WTC11 (cell line): ENCODE measurements at places on chromosomes 5 and 9. TPM values are rescaled to one million over a fixed set of nuclear protein-coding genes. Genes with fewer than 3 reads are reported as not detected.

DNA sequence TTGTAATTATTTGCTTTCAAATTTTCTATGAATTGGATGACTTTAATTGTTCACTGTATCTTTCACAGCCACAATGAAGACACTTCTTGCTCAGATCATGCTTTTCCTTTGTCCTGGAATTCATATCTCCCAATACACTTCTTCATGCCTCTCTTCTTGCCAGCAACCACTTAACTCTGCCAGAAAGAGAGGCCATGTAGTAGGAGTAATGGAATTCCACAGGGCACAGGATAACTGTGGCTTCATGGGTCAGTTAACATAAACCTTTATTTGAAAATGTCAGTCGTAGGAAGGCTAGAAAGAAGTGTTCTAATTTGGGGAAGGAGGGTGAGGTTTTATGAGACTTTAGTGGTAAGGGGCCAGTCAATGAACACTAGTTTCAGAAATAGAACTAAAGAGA is 190.3 kb downstream of the TMEM167A start:
- H3K27ac ChIP-seq = no peak overlapping the region
- DNase-seq = no peak
- H3K4me1 ChIP-seq = peaks cover 37% of the 10 kb centered on the region
- H3K36me3 ChIP-seq = peaks cover 5% of the 10 kb centered on the region; the same call in 1 of the 2 replicates
- H3K4me3 ChIP-seq = no peak overlapping the region

DNA sequence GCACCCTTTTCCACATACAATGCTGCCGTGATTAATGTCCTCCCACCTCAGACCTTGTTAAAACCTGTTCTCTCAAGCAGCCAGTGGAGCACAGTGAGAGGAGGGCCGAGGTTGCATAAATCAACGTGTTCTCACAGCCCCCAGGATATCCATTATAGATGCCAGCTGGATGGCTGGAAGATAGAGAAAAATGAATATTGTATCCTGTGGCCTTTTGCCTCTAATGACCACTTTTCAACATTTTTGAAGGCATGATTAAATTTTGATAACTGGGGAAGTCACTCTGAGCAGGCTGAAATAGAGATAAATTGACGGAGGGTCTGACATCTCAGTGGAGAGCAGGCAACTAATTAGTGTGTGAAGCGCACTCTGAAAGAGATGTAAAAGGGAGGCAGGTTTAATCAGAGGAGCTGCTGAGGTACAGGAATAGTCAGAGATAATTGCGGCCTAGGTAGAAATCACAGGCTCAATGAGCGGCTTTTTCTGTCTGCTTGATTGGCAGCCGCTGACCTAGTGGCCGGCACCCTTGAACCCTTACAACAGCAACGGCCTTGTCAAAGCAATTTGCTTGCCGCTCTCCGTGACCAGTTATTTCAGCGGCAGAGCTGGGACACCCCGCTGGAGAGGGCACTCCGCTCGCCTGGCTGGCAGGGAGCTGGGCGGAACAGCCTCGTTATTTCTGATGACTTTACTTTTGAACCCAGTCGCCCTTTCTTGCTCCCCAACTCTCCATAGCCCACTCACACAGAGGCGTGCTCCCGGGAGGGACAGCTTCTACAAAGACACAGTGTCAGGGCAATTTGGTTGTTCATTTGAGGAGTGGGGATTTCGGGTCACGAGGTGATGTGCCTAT is 560.7 kb downstream of the PSAT1 start:
- no peaks in the 10 kb centered on the region for H3K27me3 ChIP-seq
- no peak overlapping the region for H3K4me3 ChIP-seq
- H3K27ac ChIP-seq = peak overlapping the region; percentile 22; the same call in 1 of the 2 replicates
- 0 out of 2 replicates have a peak, but pooled peaks cover 5% of the 10 kb centered on the region for H3K4me1 ChIP-seq

NPR2 gene
- 10.1 to 14.1 TPM (median 12.6 TPM) in 3 replicates for total RNA-seq

FOXD4L3 gene
- not detected in 3 replicates for total RNA-seq

GRCh38 chr5:67013719-67014118 is 182.9 kb downstream of the CD180 start:
- H3K4me1 ChIP-seq = peaks cover 32% of the 10 kb centered on the region
- H3K27me3 ChIP-seq = peaks cover 21% of the 10 kb centered on the region
- DNase-seq = no peak
- H3K36me3 ChIP-seq = no peaks in the 10 kb centered on the region
- H3K4me3 ChIP-seq = no peak overlapping the region

GRCh38 chr5:147160902-147161700 is 73.7 kb upstream of the STK32A start:
- no peaks in the 10 kb centered on the region; the same call in none of the 2 replicates for H3K27me3 ChIP-seq
- no peak for DNase-seq
- no peak overlapping the region for H3K27ac ChIP-seq
- H3K4me3 ChIP-seq = no peak overlapping the region
- H3K36me3 ChIP-seq = peaks cover 2% of the 10 kb centered on the region

DPM2 gene
- 53.3 to 58.2 TPM (median 56.1 TPM) in 3 replicates for total RNA-seq

GRCh38 chr9:37924538-37924937 is 20.6 kb upstream of the SLC25A51 start:
- DNase-seq = no peak
- no peaks in the 10 kb centered on the region for H3K36me3 ChIP-seq
- H3K27me3 ChIP-seq = no peaks in the 10 kb centered on the region; the same call in 1 of the 2 replicates
- peaks cover 46% of the 10 kb centered on the region for H3K4me1 ChIP-seq
- H3K27ac ChIP-seq = no peak overlapping the region

GRCh38 chr5:176727528-176727900 is 80.2 kb downstream of the TSPAN17 start:
- H3K4me1 ChIP-seq = peaks cover 37% of the 10 kb centered on the region
- peaks cover 8% of the 10 kb centered on the region for H3K27me3 ChIP-seq
- DNase-seq = no peak
- no peak overlapping the region for H3K27ac ChIP-seq
- H3K4me3 ChIP-seq = no peak overlapping the region

FCN2 gene
- not detected in 3 replicates for total RNA-seq

VLDLR gene
- total RNA-seq = 40.8 to 57.1 TPM (median 56.6 TPM) in 3 replicates

DNA sequence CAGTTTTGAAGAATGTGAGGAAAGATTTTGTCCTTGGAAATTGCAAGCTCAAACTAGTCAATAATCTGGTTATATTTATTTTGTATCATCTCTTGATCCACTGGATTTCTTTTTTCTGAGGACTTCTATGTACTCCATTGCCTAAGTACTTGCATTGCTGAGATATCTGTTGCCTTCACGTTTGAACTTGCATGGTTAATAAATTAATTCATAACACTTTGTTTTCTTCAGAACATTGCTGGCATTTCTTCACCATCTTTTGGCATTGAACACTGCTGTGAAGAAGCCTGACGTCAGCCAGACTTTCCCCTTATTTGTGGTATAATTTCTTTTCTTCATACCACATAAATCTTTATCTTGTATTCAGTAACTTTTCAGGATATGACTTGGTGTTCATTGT is 246.0 kb upstream of the KIF2A start:
- peaks cover 13% of the 10 kb centered on the region for H3K27me3 ChIP-seq
- DNase-seq = no peak
- H3K36me3 ChIP-seq = peaks cover 2% of the 10 kb centered on the region; the same call in 1 of the 2 replicates
- peaks cover 20% of the 10 kb centered on the region for H3K4me1 ChIP-seq
- no peak overlapping the region for H3K4me3 ChIP-seq
- no peak overlapping the region for H3K27ac ChIP-seq

ARID3C gene
- total RNA-seq = 0.14 to 0.23 TPM (median 0.15 TPM) in 3 replicates

PCDHB6 gene
- 0.23 to 0.37 TPM (median 0.24 TPM) in 3 replicates for total RNA-seq

DNA sequence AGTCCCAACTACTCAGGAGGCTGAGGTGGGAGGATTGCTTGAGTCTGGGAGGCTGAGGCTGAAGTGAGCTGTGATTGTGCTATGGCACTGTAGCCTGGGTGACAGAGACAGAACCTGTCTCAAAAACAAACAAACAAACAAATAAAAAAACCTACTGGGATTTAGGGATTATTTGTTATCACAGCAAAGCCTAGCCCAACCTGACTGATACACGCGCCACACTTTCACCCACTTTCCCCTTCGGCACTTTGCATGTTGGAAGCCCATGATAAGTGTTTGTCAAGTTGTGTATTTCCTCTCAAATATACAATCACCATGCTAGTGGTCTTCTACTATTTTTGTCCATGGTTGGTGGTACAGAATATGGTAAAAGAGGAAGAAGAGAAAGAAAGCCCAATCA is 50.5 kb upstream of the STC2 start:
- DNase-seq = no peak
- no peak overlapping the region for H3K4me3 ChIP-seq
- no peaks in the 10 kb centered on the region for H3K36me3 ChIP-seq
- H3K27me3 ChIP-seq = peaks cover 19% of the 10 kb centered on the region

- no peak overlapping the region for H3K4me3 ChIP-seq
- no peak for DNase-seq
- H3K27me3 ChIP-seq = no peaks in the 10 kb centered on the region
- H3K4me1 ChIP-seq = peaks cover 19% of the 10 kb centered on the region
- no peak overlapping the region for H3K27ac ChIP-seq
Measured at GRCh38 chr5:125402787-125403186, 656.3 kb upstream of the ZNF608 start.

GRCh38 chr5:67746103-67746502 is 469.5 kb upstream of the PIK3R1 start:
- H3K36me3 ChIP-seq = peaks cover 23% of the 10 kb centered on the region
- DNase-seq = no peak
- peaks cover 7% of the 10 kb centered on the region for H3K4me1 ChIP-seq
- H3K4me3 ChIP-seq = no peak overlapping the region

- H3K4me3 ChIP-seq = peak overlapping the region; percentile 66
- DNase-seq = peak; percentile 96
- H3K36me3 ChIP-seq = no peaks in the 10 kb centered on the region
- peaks cover 3% of the 10 kb centered on the region; the same call in 1 of the 2 replicates for H3K27me3 ChIP-seq
- H3K27ac ChIP-seq = no peak overlapping the region
Measured at GRCh38 chr9:136978073-136978864, 965 bp downstream of the PTGDS start.

CATSPER3 gene
- total RNA-seq = 0.34 to 0.44 TPM (median 0.37 TPM) in 3 replicates

PLEKHG4B gene
- 51.4 to 53.0 TPM (median 52.1 TPM) in 3 replicates for total RNA-seq

CDH9 gene
- 0.07 to 0.48 TPM (median 0.21 TPM) in 3 replicates for total RNA-seq

- H3K4me1 ChIP-seq = peaks cover 46% of the 10 kb centered on the region
- peaks cover 12% of the 10 kb centered on the region for H3K36me3 ChIP-seq
- H3K27ac ChIP-seq = no peak overlapping the region
Measured at GRCh38 chr5:119390404-119390803, 34.6 kb downstream of the TNFAIP8 start.

MLANA gene
- total RNA-seq = not detected in 3 replicates

SOHLH1 gene
- total RNA-seq = not detected in 3 replicates

- H3K36me3 ChIP-seq = no peaks in the 10 kb centered on the region
- no peak overlapping the region for H3K4me3 ChIP-seq
- no peak for DNase-seq
- no peak overlapping the region for H3K27ac ChIP-seq
- H3K27me3 ChIP-seq = peaks cover 3% of the 10 kb centered on the region; the same call in 1 of the 2 replicates
- no peaks in the 10 kb centered on the region for H3K4me1 ChIP-seq
Measured at GRCh38 chr5:135154197-135154596, 120.2 kb upstream of the PITX1 start.

MAMDC2 gene
- total RNA-seq = 6.0 to 6.3 TPM (median 6.3 TPM) in 3 replicates

- H3K27me3 ChIP-seq = no peaks in the 10 kb centered on the region
- H3K4me3 ChIP-seq = no peak overlapping the region
- peaks cover 19% of the 10 kb centered on the region for H3K4me1 ChIP-seq
Measured at GRCh38 chr9:132059361-132059760, 20.3 kb downstream of the MED27 start.

DNA sequence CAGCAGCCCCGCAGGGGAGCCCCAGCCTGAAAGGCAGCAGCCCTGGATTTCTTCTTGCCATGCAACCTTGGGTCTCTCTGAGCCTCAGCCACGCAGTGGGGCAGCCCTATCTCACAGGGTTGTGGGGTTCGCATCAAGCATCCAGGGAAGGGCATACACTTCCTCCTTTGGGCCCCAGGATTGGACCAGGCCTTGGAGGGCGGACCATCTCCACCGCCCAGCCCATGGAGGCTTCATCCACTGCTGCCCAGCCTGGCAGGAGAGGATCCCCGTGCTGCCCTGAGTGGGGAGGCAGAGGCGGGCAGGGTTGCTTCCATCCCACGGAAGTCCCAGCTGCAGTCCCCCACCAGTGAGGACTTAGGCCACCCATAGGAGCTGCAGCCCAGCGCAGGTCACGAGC is 5.3 kb downstream of the ADAMTS2 start:
- no peak overlapping the region for H3K27ac ChIP-seq
- H3K4me1 ChIP-seq = peaks cover 19% of the 10 kb centered on the region
- H3K36me3 ChIP-seq = no peaks in the 10 kb centered on the region
- H3K4me3 ChIP-seq = no peak overlapping the region
- H3K27me3 ChIP-seq = peaks cover 25% of the 10 kb centered on the region

- peaks cover 24% of the 10 kb centered on the region for H3K4me1 ChIP-seq
- DNase-seq = peak; percentile 65
- no peak overlapping the region for H3K4me3 ChIP-seq
- H3K27me3 ChIP-seq = no peaks in the 10 kb centered on the region
- no peak overlapping the region for H3K27ac ChIP-seq
- no peaks in the 10 kb centered on the region for H3K36me3 ChIP-seq
Measured at GRCh38 chr5:88729084-88729828, 153.7 kb downstream of the MEF2C start.

- H3K27ac ChIP-seq = no peak overlapping the region
- DNase-seq = no peak
- H3K4me3 ChIP-seq = no peak overlapping the region
- H3K27me3 ChIP-seq = peaks cover 7% of the 10 kb centered on the region
Measured at GRCh38 chr5:82849885-82850284, 227.3 kb downstream of the TMEM167A start.

ENTPD8 gene
- total RNA-seq = 2.0 to 2.5 TPM (median 2.3 TPM) in 3 replicates

DNA sequence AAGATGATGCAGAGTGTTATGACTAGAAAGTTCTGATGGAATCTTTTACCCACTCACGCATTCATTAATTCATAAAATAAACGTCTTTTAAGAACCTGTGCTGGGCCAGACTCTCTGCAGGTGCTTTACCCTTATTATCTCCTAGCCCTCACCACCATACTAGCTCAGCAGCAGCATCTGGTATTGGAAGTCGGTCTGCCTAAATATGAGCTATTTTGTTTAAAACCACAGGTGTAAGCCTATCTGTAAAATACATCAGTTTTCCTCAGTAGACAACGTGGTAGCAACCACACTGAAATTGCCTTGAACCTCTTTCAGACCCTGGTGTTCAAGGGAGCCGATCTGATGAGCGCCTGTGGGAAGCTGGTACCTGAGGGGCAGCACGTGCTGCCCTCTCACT is 69.4 kb downstream of the PPIC start:
- H3K4me3 ChIP-seq = no peak overlapping the region
- no peaks in the 10 kb centered on the region for H3K27me3 ChIP-seq
- no peaks in the 10 kb centered on the region for H3K4me1 ChIP-seq
- no peaks in the 10 kb centered on the region for H3K36me3 ChIP-seq
- no peak for DNase-seq

- no peaks in the 10 kb centered on the region for H3K27me3 ChIP-seq
- peaks cover 23% of the 10 kb centered on the region for H3K36me3 ChIP-seq
- peaks cover 52% of the 10 kb centered on the region for H3K4me1 ChIP-seq
Measured at GRCh38 chr5:74631081-74631953, 9.2 kb downstream of the ENC1 start.

GRCh38 chr5:176787676-176788075 is 22.7 kb upstream of the UNC5A start:
- H3K27me3 ChIP-seq = peaks cover 5% of the 10 kb centered on the region; the same call in 1 of the 2 replicates
- H3K36me3 ChIP-seq = no peaks in the 10 kb centered on the region
- no peak overlapping the region for H3K27ac ChIP-seq
- H3K4me3 ChIP-seq = no peak overlapping the region
- peaks cover 30% of the 10 kb centered on the region for H3K4me1 ChIP-seq

- no peaks in the 10 kb centered on the region for H3K36me3 ChIP-seq
- H3K27ac ChIP-seq = no peak overlapping the region
- H3K4me3 ChIP-seq = no peak overlapping the region
- no peaks in the 10 kb centered on the region for H3K4me1 ChIP-seq
Measured at GRCh38 chr9:72165821-72166547, 16.7 kb downstream of the GDA start.

- no peak for DNase-seq
- H3K4me3 ChIP-seq = no peak overlapping the region
- H3K36me3 ChIP-seq = peaks cover 4% of the 10 kb centered on the region
- peaks cover 9% of the 10 kb centered on the region for H3K4me1 ChIP-seq
- H3K27me3 ChIP-seq = no peaks in the 10 kb centered on the region
- H3K27ac ChIP-seq = no peak overlapping the region
Measured at GRCh38 chr9:120110520-120110919, 469.4 kb downstream of the CDK5RAP2 start.
